NCI-H460 (cell line): ENCODE measurements at places on chromosomes 6 and 20.

DNA sequence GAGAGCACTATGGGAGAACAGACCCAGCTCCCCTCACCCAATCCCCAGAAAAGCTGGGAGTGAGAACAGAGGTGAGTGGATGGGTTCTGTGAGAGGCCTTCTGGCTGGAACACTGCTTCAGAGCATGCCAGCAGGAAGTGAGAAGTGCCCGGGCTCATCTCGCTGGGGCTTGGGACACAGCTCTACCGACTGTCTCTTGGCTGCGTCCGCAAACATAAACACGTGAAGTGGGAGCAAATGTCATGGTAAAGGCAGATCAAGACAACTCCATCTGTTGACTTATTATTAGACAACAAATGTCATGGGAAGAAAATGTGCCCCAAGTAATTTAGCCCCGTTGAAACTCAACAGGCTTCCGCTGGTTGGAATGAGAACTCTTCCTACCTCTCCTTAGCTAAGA, 25.9 kb downstream of the GNAS-AS1 start:
- no peak for DNase-seq

DNA sequence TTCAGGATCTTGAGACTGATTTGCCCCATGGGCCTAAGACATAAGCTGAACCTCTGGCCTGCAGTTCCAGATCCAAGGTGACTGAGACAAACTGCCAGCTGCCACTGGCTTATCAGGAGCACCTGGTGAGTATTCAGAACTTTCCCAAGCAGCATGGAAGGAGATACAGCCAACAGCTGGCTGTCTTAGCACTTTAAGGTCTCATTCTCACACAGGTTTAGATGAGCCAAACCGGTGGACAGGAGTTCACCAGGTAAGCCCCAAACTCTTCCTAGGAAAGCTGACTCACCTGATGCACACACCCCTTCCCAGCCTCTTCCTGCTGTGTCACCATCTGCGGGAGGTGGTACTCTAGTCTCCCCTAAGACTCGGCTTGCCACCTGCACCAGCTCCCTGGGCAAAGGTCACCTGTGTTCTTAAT, at the start of gene BANF2:
TSS of gene BANF2 (plus strand) at position 36 of the 421 bp plus-strand sequence. CDS start 25,060 bp downstream, outside the sequence.
- DNase-seq: no peak

- DNase-seq: no peak
Observed at GRCh38 chr20:55417836-55418235, 587.5 kb downstream of the CBLN4 start.

DNA sequence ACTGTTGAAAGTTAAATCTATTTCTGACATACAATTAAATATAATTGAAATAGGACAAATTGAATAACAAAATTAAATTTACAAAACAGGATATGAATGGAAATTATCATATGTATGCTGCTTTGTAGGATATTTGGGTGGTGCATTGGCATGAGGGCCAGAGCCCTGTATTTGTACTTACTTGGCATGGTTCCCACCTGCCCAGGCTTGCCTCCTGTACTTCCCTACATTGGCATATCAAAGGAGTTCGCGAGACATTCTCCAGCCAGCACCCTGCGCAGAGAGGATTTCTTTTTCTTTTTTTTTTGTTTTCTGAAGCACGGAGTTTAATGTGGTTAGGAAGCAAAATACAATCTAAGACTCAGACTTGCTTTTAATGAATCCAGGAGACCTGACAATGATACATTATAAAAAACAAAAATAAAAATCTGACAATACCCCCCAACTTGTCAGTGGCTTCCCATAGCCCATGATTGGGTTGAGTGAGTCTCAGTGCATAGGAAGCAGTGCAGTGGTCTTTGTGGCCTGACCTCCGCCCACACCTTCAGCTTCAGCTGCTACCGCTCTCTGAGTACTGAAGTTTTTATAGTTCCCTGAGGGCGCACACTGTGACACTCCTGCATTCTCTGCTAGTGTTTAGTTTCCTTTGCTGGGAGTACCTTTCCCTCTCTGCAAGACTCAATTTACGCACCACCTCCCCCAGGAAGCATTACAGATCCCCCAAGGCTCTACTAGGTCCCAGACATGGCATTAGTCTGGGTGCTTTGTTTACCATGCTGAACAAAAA, 440.8 kb downstream of the UTRN start:
- DNase-seq: no peak

- DNase-seq: no peak
Observed at GRCh38 chr6:126419901-126420300, 80.0 kb downstream of the CENPW start.

- no peak for DNase-seq
Observed at GRCh38 chr6:31308845-31309175, 36.9 kb upstream of the HLA-C start.

DNA sequence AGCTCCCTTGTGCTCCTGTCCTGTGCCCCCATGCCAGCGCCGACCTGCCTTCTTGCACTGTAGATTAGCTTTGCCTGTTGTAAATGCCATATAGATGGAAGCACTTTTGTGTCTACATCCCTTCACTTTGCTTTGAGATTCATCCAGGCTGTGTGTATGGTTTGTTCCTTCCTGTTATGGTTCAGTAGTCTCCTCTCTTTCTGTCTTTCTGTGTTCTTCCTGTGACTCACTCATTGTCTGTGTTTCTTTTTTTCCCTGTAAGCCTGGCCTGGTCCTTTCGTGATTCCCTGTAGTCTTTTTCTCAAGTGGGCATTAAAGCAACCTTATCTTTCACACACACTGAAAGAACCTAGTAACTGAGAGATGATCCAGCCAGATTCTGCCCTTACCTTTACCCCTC, 66.6 kb downstream of the JARID2 start:
- DNase-seq: no peak

DNA sequence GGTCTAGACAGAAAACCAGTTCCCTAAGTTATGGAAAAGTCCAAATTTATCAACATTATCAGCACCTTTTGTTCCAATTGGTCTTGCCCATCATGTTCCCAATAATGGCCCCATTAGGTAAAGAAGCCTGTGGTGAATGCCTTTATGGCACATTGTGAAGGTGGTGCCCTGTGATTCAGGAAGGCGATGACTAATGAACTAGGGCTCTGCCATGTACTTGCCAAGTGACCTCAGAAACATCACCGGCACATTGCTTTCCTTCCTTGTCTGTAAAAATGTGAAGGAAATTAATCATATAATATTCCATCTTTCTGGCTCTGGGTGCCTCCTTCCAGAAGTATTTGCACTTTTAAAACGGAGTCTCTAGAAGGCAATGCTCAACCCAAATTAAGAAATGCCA, 132.3 kb downstream of the UNC5CL start:
- DNase-seq: peak; percentile 68

DNA sequence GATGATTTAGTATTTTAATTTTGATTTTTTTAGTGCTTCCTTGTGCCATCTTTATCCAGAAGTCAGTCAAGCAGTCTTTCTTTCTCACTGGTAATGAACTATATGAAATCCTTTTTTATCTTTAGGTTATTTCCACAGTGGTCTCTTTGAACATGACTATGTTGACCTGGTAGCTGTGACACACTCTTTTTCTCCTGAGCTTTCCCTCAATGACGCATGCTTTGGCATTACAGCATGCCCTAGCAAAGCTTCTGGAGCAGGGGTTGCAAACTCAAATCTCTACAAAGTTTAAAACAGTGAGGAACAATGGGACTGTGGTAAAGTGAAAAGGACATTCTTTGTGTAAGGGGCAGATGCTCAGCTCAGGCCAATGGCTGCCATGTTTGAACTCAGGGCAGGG, 4.5 kb upstream of the PLAGL1 start:
- no peak for DNase-seq

DNA sequence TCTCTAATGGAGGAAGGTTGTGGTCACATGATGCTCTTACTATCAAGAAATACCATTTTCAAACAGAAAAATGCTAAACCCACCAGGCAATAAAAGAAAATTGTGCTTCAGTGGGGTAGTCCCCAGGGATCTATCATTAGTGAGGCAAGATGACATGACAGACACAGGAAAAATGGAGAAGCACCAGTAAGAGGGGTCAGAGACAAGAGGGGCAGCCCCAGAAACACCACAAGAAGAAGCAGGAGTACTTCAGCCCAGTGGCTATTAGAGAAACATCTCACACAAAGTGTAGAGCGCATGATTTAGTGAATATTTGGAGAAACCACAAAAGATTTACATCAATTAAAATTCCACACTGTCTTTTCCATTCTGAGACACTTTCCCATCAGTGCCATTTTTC, 10.2 kb upstream of the TMEM200A start:
- no peak for DNase-seq

GRCh38 chr6:4356899-4357659, 221.7 kb upstream of the ECI2 start:
- no peak for DNase-seq

DNA sequence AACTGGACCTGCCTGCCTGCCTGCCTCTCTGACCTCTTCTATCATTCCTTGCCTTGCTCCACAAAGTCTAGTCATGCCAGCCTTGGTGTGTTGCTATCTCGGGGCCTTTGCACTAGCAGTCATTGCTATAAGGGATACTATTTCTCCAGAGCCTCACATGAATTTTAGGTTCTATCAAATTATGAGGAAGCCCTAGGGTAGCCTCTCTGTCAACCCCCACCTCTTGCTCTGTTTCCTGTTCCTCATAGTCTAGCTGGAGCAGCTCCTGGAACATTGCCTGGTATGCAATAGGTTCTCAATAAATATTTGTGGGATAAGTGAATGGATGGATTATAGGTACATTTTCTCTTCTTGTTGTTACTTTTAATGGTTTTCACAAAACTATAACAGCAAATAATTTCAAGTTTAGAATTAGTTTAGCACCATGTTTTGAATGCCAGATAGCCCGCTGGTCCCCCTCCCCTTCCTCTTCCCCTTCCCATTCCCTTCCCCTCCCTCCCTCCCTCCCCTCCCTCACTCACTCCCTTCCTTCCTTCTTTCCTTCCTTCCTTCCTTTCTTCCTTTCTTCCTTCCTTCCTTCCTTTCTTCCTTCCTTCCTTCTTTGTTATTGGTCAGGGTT, 46.9 kb upstream of the DTNBP1 start:
- DNase-seq: no peak

GRCh38 chr6:18389479-18389878, 2.3 kb downstream of the RNF144B start:
- no peak for DNase-seq

GRCh38 chr20:1568163-1568490, 10.6 kb upstream of the SIRPD start:
- no peak for DNase-seq

DNA sequence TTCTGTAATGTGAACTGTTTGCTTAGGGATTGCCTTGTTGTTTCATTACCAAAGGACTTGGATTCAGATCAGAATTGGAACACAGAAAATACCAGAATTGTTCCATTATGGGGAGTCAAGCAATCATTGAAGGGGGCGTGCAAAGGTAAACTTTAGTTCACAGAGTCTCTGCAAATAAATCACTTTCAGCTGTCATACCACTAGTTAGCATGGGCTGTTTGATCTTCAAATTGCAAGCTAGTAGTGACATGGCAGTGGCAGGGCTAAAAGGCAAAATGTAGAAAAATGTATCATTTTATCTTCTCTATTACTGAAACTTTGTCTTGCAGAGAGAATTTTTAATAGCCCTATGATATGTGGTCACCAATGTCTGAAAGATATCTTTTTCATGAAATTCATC, 483.2 kb upstream of the NRSN1 start:
- DNase-seq: no peak

GRCh38 chr20:57682184-57683101, 27.4 kb downstream of the PMEPA1 start:
- no peak for DNase-seq

- no peak for DNase-seq
Observed at GRCh38 chr6:169156108-169156792, 97.4 kb downstream of the THBS2 start.

GRCh38 chr6:14026831-14027539, 90.6 kb upstream of the CD83 start:
- no peak for DNase-seq

- no peak for DNase-seq
Observed at GRCh38 chr6:67391955-67392354, 1243.1 kb upstream of the ADGRB3 start.

DNA sequence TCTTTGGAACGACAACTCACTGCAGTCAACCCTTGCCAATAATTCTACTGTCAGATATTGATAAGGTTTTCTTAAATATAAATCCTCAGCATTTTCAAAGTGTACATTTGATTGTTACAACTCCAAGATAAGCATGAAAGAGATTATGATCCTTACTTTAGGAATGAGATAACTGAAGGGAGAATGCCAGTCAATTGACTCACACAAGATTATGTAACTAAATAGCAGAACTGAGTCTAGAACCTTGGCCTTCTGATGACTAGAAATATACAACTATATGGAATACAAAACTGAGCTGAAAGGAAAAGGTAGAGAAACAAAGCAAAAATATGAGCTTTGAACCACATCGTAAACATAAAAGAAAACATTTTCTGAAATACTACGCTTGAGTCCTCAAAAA, 26.9 kb upstream of the STXBP5 start:
- no peak for DNase-seq

DNA sequence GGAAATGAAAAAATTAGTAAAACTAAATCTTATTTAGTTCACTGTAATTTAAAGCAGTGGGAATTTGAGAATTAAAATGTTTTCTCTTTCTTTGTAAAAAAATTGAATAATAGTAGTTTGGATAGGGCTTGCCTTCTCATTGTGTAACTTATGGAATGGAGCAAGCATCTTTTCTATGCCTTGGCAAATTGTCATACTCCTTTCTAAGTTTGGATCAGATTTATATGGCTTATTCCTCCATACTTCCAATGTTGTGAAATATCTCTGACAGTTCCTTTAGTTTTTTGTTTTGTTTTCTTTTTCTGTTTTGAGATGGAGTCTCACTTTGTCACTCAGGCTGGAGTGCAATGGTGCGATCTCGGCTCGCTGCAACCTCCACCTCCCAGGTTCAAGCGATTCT, 176.4 kb downstream of the SAMD5 start:
- DNase-seq: no peak

DNA sequence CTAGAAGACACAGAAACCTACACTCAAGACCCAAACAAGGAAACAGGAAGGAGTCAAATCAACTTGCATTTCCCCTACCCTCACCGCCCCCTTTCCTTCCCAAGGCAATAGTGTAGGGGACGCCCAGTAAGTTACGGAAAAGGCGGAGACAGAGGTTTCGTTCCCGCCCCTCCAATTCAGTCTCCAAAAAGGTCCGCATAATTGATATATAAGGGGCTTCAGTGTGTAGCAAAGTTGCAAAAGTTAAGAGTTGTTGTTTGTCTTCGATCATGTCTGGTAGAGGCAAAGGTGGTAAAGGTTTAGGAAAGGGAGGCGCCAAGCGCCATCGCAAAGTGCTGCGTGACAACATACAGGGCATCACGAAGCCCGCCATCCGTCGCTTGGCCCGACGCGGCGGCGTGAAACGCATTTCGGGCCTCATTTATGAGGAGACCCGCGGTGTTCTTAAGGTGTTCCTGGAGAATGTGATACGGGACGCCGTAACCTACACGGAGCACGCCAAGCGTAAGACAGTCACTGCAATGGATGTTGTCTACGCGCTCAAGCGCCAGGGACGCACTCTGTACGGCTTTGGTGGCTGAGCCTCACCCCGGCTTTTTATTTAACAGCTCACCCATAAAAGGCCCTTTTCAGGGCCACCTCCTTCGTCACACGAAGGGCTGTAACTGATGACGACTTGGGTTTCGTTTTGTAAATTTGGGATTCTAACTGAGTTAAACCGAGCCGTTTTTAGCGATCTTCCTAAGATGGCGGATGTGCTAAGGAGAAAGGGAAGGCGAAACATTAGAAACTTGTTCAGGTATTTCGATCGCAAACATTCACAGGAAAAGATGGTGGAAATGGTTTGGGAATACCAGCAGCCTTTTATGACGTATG, 124.6 kb upstream of the BTN3A2 start:
- no peak for DNase-seq
